Stimulated activated CD4-positive, alpha-beta T cell treated with anti-CD3 and anti-CD28 coated beads, Interleukin-1b, Interleukin-23, amount 100 ng/mL, for 1 hour (primary cell): ENCODE measurements at places on chromosomes 5 and 9.

DNA sequence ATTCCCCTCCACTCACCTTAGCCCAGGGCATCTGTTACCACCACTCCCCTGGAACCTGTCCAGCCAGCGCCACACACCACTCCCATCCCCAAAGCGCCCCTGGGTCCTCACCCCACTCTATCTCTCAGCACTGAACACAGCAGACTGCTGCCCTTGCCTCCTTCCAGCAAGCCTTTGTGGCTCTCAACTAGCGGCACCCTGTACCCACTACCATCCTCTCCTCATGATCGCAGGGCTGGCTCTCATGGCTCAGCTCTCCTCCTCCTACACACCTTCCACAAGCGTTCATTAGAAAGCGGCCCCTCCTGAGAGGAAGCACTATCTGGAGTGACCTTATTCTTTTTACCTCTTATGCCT lies 13.3 kb upstream of the BASP1 start:
- no peak for DNase-seq

- no peak for DNase-seq
Measured at GRCh38 chr5:25414742-25415141, 770.0 kb upstream of the CDH10 start.

DNA sequence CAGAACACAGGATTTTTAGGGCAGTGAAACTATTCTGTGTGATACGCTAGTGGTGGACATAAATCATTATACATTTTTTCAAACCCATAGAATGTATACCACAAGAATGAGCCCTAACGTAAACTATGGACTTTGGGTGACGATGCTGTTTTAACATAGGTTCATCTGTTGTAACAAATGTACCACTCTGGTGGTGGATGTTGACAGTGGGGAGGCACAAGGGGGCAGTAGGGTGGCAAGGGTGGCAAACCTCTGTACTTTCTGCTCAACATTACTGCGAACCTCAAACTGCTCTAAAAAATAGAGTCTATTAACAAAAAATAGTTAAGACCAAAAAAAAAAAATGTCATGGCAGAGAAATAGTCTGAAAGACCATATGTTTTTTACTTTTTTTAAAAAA lies 9.1 kb upstream of the MVB12B start:
- DNase-seq = no peak

DNA sequence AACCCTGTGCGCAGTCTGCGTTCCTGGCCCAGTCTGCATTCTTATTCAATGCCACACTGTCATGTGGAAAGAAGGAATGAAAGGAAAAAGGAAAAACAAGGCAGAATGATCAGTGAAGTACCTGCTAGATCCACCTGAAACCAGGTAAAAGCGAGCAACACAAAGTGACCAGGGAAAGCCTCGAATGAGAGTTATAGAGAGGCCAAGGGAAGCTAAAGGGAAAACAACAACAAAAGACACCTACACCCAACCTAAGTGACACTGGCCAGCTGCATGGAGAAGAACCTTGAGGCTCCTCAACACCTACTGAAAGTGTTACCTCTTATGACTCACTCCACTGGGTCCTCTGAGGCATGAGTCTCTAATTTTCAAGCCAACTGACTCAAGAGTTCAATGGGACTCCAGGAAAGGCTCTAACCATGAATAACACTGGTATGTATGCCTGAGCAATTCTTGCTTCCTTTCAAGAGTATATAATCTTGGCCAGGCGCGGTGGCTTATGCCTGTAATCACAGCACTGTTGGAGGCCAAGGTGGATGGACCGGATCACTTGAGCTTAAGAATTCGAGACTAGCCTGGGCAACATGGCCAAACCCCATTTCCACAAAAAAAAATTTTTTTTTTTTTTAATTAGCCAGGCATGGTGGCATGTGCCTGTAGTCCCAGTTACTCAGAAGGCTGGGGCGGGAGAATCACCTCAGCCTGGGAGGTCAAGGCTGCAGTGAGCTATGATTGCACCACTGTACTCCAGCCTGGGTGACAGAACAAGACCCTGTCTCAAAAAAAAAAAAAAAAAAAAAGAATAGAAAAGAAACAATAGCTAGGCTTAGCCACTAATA lies 29.0 kb downstream of the MTMR12 start:
- DNase-seq = no peak

DNA sequence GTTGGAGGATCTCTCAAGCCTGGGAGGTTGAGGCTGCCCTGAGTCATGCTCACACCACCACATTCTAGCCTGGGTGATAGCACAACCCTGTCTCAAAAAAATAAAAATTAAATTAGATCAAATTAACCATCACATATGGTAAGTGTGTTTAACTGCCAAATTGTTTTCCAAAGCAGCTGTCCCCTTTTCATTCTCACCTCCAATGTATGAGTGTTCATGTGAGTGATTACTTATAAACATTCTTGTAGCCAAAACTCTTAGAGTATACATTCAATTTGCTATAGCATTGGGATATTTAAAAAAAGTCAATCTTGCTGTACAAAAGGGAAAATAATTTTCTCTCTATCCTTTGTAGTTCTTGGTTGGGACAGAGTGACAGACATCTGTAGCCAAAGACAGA lies 53.4 kb upstream of the SNAPC3 start:
- DNase-seq = no peak

DNA sequence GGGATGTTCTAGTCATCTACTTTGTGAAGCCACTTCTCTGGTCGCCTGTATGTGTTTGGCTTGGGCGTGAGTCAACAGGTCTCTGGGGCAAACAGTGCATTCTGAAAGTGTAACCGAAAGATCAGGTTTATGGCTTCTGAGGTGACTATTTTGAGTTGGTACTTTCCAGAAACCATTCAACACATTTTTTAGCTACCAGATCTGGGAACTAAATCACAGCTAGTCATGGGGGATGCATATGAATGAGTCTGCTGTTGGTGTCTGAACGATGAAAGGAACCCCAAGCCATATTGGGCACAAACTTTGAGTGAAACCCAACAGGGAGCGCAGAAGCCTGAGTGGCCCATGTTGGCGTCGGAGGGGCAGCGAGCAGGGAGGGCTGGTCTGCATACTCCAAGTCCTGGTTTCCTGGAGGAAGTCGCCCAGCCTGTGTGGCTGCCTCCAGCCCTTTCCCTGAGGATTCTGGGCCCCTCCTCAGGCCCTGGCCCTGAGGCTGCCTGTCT lies 35.3 kb downstream of the UBE2QL1 start:
- no peak for DNase-seq

- no peak for DNase-seq
Measured at GRCh38 chr5:170262061-170263045, 29.6 kb downstream of the C5orf58 start.

- no peak for DNase-seq
Measured at GRCh38 chr5:178297751-178298150, 65.1 kb upstream of the PHYKPL start.

DNA sequence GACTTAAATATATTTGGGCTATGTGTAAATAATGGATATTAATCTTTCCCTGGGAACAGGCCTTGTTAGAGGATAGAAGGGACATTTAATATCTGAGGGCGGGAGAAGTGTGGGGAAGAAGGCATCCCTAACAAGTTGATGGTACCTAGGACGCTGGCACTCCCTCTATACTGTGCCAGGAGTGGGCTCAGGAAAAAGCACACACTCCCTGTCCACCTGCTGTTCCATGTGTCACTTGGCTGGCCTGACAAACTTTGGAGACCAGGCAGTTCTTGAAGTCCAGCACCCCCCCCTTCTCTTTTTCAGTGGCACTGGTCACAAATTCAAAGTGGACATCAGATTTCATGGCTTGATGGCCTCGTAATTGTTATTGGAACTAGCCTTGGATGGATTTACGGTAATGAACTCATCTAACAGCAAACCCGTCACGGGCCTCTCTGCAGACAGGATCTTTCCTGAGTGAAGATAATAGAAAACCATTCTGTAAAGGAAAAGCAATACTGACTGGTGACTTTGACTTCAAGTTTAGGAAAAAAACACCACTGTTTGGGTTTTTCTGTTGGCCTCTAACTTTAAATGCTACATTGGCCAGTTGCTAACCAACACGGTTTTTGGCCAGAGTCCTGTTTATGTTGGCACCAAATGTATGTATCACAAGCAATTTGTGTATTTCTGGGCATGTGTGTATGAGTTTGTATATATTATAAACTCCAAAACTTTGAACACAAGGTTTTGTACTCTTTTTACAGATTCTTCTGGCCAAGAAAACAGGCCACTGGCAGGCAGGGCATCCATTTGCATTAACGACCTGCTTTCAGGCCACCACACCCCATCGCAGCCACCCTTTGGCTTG lies 552.6 kb downstream of the CCDC171 start:
- no peak for DNase-seq

DNA sequence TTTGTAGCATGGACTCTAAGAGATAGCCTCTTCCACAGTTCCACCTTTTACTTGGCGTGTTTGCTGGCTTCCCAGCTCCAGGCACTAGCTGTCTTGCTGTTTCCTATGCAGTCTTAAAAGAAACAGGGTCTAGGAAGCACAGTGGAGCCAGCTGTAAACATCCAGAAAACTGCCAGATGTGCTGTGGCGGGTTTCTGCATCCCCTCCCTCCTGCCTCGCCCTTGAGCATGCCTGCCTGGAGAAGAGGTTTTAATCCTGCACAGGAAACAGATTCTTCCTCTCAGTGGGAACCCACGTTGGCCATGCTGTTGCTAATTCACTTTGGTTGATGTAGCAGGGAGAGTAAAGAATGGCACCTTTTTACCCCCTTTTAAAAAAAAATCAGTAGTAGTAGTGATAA lies 121.3 kb downstream of the RPS23 start:
- DNase-seq = no peak

DNA sequence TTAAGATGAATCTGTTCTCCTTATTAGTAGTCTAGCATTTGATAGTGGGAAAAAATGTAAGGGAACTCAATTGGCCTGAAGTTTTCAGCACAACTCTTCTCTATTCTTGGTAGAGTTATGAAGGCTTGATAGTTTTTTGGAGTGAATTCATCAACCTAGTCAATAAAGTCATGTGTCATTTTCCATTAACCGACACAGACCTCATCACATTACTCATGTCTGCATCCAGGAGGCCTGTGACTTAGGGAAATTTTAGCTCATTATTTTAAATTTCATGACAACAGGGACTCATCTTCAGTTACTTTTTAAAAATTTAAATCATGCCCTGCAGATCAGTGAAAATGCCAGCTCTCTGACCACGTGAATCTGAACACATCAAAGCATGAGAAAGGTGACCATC lies 63.3 kb downstream of the ADAMTS16 start:
- no peak for DNase-seq

- no peak for DNase-seq
Measured at GRCh38 chr9:113614843-113615648, 151.5 kb downstream of the RGS3 start.
